IPS-NIHi11 (cell line): ENCODE measurements at places on chromosomes 13 and 19.
A peak's percentile ranks its signal among the peaks of the same experiment; 100 is the strongest.

DNA sequence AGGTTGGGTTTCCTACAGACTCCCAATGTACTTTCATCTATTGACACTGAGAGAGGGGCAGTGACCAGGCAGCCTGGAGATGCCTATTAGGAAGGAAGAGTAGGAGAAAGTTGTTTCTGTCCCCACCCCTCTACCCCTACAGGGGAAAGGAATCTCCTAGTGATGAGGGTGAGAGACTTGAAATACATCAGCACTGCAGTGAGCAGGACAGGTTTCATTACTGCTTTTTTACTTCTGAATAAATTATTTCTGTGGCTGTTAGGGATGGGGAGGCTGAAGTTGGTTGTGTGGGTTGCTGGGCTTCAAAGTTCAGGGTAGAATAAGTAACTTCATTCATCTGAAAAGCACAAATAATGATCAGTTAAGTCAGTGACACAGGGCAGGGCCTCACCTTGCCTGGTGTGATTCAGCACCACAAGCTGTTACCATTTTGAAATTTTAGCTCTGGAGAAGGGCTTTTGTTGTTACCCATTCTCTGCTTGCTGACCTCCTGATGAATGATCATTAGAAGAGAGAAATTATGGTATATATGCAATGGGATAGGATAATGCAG lies 19.3 kb downstream of the CEACAM1 start:
- no peak for DNase-seq

DNA sequence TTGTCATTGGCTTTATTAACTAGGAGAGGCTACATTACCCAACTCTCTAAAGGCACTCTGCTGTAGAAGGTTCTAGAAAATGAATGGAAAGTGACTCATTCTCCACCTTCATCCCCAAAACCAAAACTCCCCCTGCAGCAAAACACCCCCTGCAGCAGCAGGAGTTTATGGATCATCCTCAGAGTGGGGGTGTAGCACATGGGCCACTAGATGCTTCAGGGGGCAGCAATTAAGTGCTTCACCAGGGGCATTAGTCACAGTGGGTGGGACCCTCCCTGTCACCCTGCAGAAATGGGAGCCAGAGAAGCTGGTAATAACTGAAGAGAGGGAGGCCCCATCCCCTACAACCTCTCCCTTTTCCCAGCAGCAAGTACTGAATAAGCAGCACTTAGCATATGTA lies 64.5 kb upstream of the MED4 start:
- DNase-seq: no peak

- DNase-seq: no peak
Measured at GRCh38 chr19:51364200-51365106, 1.7 kb downstream of the ETFB start.

- no peak for DNase-seq
Measured at GRCh38 chr19:51142119-51142518, at the start of gene SIGLEC7. SIGLEC7 (plus strand) TSS chr19:51142301; CDS start chr19:51142370, 69 bp downstream.

DNA sequence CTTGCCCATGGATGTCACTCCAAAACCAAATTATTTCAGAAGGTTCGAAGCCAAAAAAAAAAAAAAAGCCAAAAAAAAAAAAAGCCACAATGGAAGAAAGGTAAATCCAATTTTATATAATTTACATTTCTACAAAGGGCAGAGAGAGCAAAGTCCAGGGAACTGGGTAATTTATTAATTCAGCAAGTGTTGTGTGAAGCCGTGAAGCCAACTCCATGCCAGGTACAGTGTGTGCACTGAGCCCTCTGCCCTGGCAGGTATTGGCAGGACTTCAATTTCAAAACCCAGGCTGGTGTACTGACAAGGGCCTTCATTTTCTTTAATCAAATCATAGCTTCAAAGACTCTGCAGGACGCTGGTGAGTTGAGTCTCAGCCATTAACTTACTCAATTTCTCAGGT lies 5.5 kb upstream of the RFPL4A start:
- DNase-seq: no peak

DNA sequence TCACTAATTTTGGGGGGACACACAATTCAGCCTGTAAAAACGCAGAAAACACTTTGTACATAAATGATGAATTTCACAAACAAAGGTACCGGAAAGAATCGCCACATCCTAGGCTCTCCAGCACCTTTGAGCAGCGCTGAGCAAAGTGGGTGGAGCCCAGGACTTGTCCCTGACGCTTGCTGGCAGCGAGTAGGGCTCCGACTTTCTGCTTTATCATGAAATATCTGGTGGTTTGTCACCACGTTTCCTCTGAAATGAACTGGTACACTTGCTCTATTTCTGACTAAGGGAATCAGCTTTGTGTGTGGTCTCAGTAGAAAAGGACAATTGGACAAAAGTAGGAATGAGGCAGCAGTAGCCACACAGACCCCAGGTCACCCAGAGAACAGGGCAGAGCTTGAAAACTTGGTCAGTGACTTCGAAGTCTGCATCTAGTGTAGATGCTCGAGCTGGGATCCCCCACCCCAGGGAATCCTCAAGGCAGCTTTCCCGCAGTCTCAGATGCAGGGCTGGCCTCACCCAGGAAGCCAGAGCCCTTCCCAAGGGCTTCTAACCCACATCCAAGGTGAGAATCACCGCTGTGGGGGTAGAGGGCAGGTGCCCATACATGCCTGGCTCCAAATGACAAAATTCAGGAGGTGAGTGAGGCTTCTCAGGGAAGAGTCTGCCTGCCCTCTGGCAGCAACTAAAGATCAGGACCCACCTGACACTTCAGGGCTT lies 85.3 kb upstream of the SOX1 start:
- no peak for DNase-seq

DNA sequence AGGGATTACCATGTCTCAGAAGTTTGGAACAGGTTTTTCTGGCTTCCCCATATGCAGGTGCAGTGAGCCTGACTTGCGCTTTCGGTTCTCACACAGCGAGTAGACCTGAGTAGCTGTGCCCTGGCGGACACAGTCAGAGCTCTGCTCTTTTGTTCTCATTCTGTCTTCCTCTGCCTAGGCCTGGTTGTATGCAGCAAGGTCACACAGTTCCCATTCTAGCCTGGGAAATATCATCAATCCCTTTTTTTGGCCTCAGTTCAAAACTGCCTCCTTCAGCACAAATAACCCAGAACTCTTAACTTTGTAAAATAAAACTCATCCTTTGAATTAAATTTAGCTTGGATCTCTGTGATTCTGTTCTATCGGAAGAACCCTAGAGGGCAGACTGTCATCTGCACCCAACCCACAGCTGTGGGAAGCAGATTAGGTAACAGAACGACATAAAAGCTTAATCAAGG lies 10.2 kb downstream of the OXGR1 start:
- peak; percentile 62 for DNase-seq

DNA sequence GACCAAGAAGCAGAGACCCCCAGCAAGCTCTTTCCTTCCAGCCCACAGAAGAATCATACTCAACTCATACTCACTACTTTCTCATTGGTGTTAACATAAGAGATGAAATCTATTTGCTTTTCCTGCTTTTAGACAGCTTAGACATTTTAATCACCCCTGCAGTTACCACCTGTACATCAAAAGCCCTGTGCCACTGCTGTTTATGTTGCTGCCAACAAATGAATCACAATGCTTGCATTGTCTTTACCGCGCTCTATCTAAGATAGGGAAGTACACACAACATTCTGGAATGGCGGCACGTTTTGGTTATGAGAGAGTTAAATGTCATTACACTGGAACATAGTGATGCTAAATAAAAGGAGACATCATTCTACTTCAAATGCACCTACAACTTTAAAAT lies 95.1 kb downstream of the ABCC4 start:
- DNase-seq: no peak

- no peak for DNase-seq
Measured at GRCh38 chr19:2798733-2799132, 13.4 kb downstream of the THOP1 start.

DNA sequence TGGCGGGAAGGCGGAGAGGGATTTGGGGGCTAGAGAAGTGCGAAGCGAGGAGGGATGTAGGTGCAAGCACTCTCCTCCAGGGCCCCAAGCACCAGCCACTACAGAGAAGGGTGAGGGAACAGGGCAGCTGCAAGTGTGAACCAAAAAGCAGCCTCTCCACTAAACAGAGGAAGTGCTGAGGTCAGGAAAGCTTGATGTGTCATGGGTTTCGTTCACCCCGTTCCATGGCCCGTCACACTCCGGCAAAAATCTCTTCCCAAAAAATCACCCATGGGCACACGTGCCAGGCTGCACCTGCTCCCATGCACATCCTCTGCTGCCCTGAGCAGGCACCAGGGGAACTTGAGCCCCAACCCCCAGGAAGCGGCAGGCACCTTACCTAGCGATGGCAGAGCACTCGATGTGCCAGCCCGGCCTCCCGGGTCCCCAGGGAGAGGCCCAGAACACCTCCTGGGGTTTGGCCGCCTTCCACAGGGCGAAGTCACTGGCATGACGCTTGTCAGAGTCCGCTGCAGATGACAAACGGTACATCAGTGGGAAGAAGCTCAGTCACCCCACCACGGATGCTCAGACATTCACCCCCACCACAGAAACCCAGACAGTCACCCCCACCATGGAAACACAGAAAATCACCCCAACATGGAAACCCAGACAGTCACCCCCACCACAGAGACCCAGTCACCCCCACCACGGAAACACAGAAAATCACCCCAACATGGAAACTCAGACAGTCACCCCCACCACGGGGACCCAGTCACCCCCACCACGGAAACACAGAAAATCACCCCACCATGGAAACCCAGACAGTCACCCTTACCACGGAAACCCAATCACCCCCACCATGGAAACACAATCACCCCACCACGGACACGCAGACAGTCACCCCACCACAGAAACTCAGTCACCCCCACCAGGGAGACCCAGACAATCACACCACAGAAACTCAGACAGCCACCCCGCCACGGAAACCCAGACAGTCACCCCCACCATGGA lies 29.0 kb downstream of the CARS2 start:
- DNase-seq: no peak

DNA sequence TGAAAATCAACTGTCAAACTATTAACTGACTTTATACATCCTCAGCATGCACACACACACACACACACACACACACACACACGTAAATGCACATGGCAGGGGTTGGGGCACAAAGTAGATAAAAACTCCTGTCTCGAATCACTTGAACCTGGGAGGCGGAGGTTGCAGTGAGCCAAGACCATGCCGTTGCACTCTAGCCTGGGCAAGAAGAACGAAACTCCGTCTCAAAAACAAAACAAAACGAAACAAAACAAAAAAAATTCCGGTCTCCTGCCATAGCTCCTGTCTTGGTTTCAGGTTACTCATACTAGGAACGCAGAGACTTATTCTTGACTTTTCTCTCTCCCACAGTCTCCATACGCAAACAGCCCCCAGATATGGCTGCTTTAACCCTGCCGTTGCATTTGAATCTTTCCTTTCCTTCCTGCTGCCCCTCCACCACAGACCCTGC lies 148.9 kb downstream of the SHISA2 start:
- DNase-seq: no peak
